Cardiac ventricle fibroblast (primary cell): ENCODE measurements at places on chromosomes 4 and X. TPM values are rescaled to one million over a fixed set of nuclear protein-coding genes. Genes with fewer than 3 reads are reported as not detected.

The TBC1D8B gene
- 9.2 and 10.0 TPM in 2 replicates for total RNA-seq

The LRAT gene
- not detected in 2 replicates for total RNA-seq

The MSX1 gene
- total RNA-seq, result 2.1 and 2.8 TPM in 2 replicates

The CLGN gene
- 6.8 TPM in 1 of 2 replicates, not detected in the other for total RNA-seq

The INTU gene
- total RNA-seq, result 1.0 and 2.5 TPM in 2 replicates

The SMC1A gene
- total RNA-seq, result 12.0 and 15.9 TPM in 2 replicates

The CLIC2 gene
- total RNA-seq, result 2.9 and 5.2 TPM in 2 replicates

The TRIM60 gene
- not detected in 2 replicates for total RNA-seq

The FRMPD4 gene
- total RNA-seq, result 0.49 and 0.69 TPM in 2 replicates

The FAM199X gene
- 4.9 and 7.0 TPM in 2 replicates for total RNA-seq

The GTPBP6 gene
- total RNA-seq, result 38.6 and 42.5 TPM in 2 replicates

The SPANXA2 gene
- not detected in 2 replicates for total RNA-seq

The STPG2 gene
- not detected in 2 replicates for total RNA-seq

The MAGEA10 gene
- total RNA-seq, result not detected in 2 replicates

The TRPC5OS gene
- not detected in 2 replicates for total RNA-seq

The MID1IP1 gene
- total RNA-seq, result 40.1 and 42.6 TPM in 2 replicates

The MAOB gene
- total RNA-seq, result 2.2 and 3.4 TPM in 2 replicates

The MAMLD1 gene
- 1.1 and 1.7 TPM in 2 replicates for total RNA-seq

The KCND1 gene
- total RNA-seq, result 5.0 and 5.3 TPM in 2 replicates

The MUC7 gene
- total RNA-seq, result not detected in 2 replicates

The GPR82 gene
- not detected in 2 replicates for total RNA-seq

The SUV39H1 gene
- 2.7 and 6.2 TPM in 2 replicates for total RNA-seq

The NXF2 gene
- not detected in 2 replicates for total RNA-seq

The GPC3 gene
- 2.8 and 3.9 TPM in 2 replicates for total RNA-seq

The LEF1 gene
- 0.19 and 0.39 TPM in 2 replicates for total RNA-seq

The AWAT2 gene
- not detected in 2 replicates for total RNA-seq

The GBA3 gene
- total RNA-seq, result not detected in 2 replicates

The TMPRSS11F gene
- not detected in 2 replicates for total RNA-seq

The GAGE12J gene
- total RNA-seq, result not detected in 2 replicates

The TRIML2 gene
- not detected in 2 replicates for total RNA-seq

The INTS6L gene
- total RNA-seq, result 1.9 and 2.4 TPM in 2 replicates

The ADH1C gene
- total RNA-seq, result 3.7 and 6.1 TPM in 2 replicates

The CCSER1 gene
- not detected in 2 replicates for total RNA-seq

The ERVMER34-1 gene
- not detected in 2 replicates for total RNA-seq

The AVPR2 gene
- not detected in 2 replicates for total RNA-seq

The RAB9B gene
- 0.83 and 1.7 TPM in 2 replicates for total RNA-seq
